Hematopoietic multipotent progenitor cell treated with erythropoietin and hydrocortisone succinate and interleukin-3 and kit ligand, for 8 days (in vitro differentiated cells): ENCODE measurements at places on chromosomes 2 and 18.

DNA sequence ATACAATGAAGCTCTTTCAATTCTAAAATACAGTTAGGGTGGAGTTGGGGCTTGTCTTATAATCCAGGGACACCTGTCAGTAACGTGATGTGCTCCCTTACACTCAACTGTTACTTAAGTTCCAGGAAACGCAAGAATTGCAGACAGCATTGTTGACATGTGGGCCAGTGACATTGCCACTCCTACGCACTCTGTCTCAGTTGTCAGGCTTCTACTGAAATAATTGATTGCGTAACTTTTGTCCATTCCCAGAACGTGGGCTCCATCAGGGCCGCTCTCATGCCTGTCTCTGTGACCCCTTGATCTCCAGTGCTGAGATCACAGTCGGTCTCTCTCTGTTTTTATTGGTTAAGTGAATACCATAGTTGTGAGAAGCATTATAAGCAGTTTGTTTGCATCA is 487.8 kb downstream of the GALR1 start:
- DNase-seq, result no peak

- DNase-seq, result no peak
These were observed 39.6 kb downstream of the ITGAV start for GRCh38 chr2:186629250-186629996.

GRCh38 chr2:88737385-88737784 is 45.9 kb downstream of the RPIA start:
- DNase-seq, result no peak

- no peak for DNase-seq
These were observed 570.5 kb upstream of the SOX11 start for GRCh38 chr2:5121642-5122041.

DNA sequence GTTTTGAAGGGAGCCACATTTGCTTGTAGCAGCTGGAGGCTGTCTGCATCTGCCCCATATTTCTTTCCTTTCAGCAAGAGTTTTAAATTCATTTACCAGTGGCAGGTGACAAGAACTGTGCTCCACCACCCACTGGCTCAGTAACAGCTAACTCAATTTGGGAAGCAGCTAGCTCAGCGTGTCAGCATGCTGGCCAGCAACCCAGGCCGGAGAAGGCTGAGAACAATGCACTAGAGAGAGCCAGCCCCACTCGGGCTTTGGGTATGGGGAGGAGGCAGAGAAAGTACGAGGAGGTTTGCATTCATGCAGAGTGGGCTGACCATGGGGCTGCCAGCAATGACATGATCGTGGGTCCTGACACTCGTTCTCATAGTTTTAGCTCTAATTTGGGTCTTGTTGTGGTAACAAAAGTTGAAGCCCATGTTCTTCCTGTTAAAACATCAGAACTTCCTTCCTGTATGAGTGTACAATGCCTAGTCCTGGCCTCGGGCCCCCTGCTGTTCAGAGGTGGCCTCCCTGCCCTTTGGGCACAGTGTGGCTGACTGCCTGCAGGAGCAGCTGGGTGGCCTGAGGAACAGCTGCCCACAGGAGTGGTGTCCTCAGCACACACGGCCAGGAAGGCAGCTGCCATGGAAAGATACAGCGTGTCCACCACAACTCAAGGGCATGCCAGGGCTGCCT is 23.0 kb downstream of the CDC42EP3 start:
- DNase-seq, result no peak

DNA sequence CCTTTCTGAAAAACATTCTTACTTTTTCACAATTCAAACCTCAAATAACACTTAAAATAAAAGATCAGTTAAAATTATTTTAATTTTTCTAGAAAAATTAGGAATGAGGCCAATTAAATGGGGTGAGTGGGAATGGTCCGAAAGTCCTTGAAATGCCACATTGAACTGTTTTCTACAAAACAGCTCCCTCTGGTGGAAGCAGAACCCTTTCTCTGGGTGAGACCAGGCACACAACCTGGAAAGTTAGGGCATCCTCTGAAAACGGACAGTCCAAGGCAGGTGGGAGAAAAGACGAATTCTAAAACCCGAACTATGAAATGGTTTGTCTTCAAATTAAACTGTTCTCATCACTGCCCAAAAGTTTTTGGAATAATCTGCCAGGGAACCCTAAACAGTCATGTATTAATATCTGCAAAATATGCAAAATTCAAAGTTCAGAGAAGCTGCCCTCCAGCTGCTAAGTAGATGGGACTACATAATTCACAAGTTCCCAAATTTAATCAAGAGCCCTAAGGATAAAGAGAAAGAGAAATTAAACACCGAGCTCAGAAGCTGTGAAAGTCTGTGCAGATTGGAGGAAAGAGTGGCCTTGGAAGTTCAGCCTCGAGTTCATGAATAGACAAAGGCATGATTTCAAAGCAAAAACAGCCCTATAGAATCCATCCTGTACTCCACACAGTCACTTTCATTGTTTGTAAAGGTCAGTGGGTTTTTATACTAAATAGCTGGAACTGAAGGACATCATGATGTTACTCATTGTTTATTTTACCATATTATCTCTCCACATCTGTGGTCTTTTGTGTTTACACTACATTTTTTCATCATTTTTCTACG is 108.3 kb downstream of the PIEZO2 start:
- DNase-seq, result peak; percentile 66

DNA sequence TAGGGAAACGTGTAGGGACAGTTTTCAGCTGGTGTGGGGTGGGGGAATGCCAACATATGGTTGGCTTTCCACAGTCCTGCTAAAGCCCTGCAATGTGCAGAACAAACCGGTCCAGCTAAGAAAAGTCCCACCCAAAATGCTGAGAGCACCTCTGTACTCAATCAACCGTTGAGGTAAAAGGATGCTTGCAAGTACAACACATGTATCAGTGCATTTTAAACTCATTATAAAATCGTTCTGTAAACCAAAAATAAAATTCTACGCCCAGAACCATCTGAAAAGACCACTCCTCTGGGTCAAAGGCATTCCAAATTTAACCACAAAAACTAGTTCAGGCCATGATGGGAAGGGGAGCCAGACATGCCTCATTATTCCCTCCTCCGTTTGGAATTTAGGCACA is 2.0 kb upstream of the TYMS start:
- DNase-seq, result no peak

GRCh38 chr2:214808981-214809750 is at the start of gene BARD1:
Gene BARD1, minus strand, starts transcription at chr2:214809683. Its CDS starts 114 bp downstream, at chr2:214809569.
- peak; percentile 62 for DNase-seq

DNA sequence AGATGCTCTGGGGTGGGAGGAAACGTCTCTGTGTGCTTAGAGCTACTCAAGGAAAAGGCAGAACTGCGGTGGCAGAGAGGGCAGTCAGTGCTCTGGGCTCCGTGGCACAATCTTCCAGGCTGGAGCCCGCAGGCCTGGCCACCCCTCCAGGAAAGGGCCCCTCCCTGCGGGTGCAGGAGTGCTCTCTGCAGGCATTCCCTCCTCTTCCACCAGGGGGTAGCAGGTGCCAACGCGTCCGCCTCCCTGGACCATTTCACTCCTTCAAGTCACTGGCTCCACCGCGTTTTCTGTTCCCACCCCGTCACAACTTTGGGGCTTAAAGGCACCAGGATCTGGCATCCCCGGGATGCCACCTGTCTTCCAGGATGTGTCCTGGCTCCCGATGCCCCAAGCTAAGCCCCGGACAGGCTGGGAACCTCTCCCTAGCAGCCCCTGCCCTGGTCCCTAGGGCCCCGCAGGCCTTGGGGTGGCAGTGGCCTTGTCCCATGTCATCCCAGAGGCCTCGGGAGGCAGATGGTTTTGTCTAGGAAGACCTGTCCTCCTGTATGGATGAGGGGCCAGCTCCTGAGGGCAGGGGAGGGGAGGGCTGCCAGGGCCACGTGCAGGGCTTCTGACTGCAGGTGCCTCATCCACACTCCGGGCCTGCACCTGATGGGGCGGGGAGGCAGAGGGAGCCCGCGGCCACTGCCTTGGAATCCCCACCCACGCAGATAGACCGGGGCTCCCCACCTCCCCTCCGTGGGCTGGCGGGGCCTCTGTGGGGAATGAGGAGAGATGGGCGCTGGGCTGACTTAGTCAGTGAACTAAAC is 26.4 kb downstream of the KCNIP3 start:
- DNase-seq, result peak; percentile 5

DNA sequence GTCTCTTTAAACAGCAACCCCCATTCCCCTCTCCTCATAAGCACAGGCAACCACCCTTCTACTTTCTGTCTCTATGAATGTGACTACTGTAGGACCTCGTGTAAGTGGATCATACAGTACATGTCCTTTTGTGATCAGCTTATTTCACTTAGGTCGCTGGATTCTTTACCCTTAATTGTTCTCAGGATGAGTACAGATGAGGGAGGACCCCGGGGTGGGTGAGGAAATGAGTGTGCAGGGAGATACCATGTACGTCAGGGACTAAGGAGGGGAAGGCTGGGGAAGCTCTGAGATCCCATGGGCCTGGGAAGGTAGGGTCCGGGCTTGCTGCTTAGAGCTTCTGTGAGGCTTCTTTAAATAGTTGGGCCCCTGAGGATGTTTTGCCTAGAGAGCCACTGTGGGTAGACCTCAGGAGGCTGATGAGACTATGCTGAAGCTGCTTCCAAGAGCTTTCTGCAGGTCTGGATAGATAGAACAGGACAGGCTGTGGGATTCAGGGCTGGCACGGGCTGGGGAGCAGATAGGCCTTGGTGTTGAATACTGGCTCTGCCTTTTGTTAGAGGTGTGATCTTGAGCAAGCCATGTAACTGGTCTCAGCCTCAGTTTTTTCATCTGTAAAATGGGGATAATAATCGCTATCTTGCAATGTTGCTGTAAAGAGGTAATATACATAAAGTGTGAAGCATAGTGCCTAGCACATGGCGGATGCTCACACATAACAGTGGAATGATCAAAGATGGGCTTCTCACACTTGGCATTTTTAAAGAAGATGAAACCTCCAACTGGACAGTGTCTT is 155.3 kb downstream of the PRKCE start:
- no peak for DNase-seq

DNA sequence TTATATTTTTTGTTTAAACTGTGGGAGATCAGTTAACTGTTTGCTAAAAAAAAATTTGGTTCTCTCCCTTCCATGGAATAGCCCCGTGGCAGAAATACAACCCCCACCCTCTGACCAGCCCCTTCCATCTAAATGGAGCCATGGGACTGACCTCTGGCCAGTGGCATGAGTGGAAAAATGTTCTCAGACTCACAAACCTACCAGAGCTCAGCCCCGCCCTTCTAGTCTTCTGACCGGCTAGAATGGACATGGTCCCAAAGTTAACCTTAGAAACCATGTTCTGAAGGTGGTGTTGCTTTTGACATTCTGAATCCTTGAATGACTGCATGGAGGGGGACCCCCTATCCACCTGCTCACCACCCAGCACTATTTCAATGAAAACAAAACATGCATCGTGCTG is 1.3 kb upstream of the CHRNA1 start:
- no peak for DNase-seq

- no peak for DNase-seq
These were observed 263.6 kb downstream of the DYSF start for GRCh38 chr2:71716697-71717624.

GRCh38 chr2:186687807-186688211 is 6.1 kb upstream of the FAM171B start:
- no peak for DNase-seq

DNA sequence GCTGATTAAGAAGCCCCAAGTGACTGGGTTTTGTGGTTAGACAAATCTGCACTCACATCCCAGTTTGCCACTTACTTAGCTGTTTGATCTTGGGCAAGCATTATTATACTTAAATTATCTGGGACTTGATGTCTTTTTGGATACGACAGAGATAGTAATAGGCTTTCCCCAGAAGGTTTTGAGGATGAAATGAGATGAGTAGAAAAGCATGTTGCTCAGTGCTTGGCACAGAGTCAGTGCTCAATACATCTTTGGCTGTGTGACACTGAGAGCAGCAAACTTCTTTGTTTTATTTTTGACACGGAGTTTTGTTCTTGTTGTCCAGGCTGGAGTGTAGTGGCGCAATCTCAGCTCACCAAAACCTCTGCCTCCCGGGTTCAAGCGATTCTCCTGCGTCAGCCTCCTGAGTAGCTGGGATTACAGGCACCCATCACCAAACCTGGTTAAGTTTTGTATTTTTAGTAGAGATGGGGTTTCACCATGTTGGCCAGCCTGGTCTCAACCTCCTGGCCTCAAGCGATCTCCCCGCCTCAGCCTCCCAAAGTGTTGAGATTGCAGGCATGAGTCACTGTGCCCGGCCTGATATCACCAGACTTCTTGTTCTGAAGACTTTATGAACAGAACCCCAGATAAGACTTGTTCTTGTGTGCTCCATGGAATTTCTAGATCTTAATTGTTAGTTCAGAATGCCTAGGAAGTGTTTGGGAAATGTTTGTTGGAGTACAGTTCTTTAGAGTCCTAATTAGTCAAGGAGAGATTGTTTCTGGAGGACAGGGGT is 521.2 kb downstream of the SLC4A3 start:
- DNase-seq, result no peak

DNA sequence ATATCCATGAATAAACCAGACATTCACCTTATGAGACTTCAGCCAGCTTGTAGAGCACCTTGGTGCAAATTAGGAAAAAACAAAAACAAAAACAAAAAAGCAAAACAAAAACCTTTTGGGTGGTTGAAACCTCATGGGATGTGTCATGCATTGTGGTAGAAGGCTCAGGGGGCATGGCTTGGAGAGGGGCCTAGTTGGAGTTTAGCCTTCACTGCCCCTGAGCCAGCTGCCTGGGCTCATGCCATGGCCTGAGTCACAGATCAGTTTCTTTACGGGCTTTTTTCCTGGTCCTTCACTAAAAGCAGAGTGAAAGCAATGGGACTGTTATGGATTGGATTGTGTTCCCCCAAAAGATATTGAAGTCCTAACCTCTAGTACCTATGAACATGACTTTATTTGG is 22.0 kb upstream of the DAPL1 start:
- no peak for DNase-seq

GRCh38 chr2:151518802-151519201 is 109.1 kb downstream of the RIF1 start:
- no peak for DNase-seq

DNA sequence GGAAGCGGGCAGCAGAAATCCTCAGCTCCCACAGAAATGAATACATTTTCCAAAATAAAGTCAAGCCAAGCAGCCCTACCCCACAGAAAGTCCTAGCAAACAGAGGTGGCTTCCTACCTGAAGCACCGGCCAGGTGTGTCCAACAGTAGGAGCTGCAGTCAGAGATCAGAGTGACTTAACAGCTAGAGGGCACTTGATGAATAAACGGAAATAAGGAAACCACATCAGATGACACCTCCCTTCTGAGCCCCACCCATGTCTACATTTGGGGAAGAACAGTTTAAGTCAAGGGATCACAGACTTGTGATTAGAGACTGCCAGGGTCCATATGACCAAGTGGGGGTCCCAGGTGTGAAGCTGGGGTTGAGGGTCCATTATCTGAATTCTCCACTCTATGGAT is at the start of gene CXCR1:
Gene CXCR1 (minus strand): TSS at position 172 of the 400 bp plus-strand sequence. CDS start 1,751 bp downstream, outside the sequence.
- peak; percentile 72 for DNase-seq

DNA sequence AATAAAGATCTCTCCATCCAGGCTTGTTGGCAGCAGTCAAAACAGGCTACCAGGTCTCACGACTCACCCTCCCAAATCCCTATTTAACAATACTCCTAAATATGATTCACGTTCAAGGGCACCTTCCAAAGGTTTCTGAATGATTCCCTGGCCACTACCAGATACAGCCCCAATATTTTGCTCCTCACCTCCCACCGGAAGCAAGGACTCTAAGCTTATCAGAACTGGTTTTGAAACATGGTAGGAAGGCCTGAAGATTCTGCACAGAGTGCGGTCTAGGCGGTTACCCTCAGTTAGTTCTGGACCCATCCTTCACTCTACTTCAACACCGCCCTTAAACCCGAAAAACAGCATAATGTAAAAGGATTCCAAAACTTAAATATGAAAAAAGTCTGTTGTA is 5.2 kb downstream of the PPP4R1 start:
- no peak for DNase-seq

GRCh38 chr2:200040831-200041230 is 85.4 kb downstream of the MAIP1 start:
- no peak for DNase-seq

- DNase-seq, result no peak
These were observed 1596.5 kb upstream of the NXPH2 start for GRCh38 chr2:140376686-140377085.
